ENCODE measurements at places on chromosomes 7 and 10.

- DNase-seq = no peak
Observed at GRCh38 chr10:5385224-5385623, 19.4 kb downstream of the TUBAL3 start.

- no peak for DNase-seq
Observed at GRCh38 chr10:62652114-62652513, 152.4 kb upstream of the ADO start.

DNA sequence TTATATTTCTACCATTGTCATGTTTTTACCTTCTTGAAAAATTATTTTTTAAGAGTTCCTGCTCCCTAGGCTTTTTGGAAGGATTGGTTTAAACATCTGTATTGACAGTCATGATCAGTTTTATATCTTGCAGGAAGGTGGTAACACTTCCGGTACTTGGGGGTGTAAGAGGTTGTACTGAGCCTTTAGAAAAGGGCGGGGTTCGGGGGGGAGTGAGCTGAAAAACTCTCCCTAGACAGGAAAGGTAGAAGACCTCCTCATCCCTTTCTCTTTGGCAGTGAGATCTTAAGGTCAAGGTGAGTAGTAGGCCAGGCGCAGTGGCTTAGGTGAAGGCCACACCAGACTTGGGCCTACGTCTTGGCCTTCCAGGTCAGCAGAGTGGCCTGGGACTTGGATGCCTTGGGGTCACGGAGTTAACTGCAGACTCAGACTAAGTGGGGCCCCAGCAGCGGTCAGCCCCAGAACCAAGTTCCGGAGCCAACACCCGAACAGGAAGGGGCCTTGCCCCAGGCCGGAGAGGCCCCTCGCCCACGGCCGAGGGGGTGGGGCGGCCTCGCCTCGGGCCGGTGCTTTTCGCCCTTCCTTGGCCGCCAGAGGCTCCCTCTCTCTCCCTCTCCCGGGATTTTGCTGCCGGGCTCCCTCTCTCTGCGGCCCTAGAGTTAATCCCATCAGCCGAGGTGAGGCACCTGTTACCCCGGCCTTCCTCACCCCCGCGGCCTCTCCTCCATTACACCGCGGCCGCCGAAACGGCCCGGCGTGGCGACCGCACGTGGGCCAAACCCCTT lies at the start of gene PPP1R9A:
TSS of gene PPP1R9A (plus strand) at position 569 of the 785 bp plus-strand sequence. CDS start 2,520 bp downstream, outside the sequence.
- no peak for DNase-seq

DNA sequence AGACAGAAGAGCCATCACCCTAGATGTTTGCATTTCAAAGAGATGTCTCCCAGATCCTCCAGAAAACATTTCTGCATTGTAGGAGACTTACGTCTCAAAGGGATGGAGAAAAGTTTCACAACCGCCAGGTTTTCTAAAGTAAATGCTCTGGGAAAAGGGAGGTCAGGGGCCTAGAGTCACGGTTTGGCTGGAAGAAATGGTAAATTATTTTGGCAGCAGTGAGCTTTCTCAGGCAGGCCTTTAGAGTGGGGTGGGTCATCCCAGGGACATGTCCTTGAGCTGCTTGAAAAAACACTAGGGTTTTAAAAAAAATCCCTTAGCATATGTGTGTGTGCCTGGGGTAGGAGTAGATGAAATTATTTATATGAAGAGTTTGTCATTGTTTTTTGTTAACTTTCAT lies 728.8 kb downstream of the TYW1 start:
- DNase-seq = no peak

DNA sequence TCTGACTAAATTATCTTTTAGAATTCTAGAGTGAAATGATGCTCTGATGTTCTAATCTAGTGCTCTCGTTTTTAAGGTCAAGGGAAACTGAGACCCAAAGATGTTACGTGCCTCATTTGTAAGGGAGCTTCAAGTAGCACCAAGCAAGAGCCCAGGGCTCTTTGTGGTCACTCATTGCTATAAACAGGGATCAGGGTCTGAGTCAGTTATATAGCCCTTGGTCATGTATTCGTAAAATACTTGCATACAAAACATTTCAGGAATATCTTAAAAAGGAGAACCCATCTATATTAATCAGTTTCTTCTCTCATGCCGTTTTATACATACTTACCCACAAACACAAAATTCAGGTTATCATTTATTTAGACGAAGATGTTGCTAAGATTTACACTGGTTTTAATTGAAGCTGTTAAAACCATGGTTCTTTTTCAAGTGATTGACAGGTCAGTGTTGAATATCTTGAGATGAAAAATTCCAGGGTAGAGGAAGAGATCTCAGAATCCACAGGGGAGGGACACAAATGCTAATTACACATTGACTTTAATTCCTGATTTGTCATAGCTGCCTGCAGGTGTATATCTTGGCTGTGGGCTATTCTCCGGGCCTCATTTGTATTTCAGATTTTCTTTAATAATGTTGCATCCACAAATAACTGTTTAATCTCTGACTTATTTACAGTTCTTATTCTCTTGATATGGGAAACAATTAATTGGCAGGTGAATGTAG lies 188.4 kb downstream of the SND1 start:
- DNase-seq = no peak

DNA sequence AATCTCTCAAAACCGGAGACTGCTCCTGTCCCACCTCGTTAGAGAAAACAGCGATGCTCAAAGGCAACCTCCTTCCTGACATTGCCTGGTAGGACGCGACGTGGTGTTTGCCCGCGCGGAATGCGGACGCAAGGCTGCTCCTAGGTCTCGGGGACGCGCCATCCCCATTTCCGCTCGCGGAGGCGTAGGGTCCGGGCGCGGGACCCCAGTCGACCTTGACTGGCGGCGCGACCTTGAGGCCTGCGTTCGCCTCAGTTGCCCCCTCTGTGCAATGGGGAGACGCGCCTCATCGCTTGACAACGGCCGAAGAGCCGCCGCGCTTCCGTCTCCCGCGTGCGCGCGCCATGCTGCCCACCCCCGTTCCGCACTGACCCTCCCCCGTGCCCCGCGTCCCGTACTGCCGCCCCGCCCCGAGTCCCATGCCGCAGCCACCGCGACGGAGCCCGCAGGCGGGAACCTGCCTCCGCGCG lies 412 bp upstream of the PPIA start:
- no peak for DNase-seq

GRCh38 chr10:19466709-19467108 lies 349.5 kb upstream of the PLXDC2 start:
- no peak for DNase-seq

Measured in activated CD8-positive, alpha-beta memory T cell treated with anti-CD3 and anti-CD28 coated beads, Interleukin-2, amount 50 U/mL, for 4 hours (primary cell).